Fibroblast of upper back skin (primary cell): ENCODE measurements at places on chromosomes 5 and 9.
A peak's percentile ranks its signal among the peaks of the same experiment; 100 is the strongest.

DNA sequence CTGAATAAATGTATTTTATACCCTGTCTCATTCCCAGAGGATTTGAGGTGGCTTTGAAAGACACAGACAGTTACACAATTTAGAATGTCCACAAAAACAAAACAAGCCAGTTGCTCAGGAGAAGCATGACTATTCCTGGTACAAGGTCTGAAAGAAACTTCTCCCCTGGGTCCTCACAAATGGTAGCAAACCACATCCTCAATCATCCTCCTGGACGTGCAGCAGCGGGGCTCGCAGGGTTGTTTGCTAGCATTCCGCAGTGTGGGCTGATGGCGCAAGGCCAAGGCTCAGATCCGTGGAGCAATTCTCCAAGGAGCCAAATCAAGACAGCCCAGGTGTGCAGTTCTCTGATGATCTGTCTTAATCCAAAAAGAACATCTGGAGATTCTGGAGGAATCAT, 210.3 kb downstream of the ACTL7B start:
- DNase-seq = peak; percentile 90

GRCh38 chr5:173468821-173469251, 140.6 kb upstream of the STC2 start:
- DNase-seq = no peak

GRCh38 chr5:24141046-24141445, 503.7 kb downstream of the CDH10 start:
- DNase-seq = peak; percentile 29

DNA sequence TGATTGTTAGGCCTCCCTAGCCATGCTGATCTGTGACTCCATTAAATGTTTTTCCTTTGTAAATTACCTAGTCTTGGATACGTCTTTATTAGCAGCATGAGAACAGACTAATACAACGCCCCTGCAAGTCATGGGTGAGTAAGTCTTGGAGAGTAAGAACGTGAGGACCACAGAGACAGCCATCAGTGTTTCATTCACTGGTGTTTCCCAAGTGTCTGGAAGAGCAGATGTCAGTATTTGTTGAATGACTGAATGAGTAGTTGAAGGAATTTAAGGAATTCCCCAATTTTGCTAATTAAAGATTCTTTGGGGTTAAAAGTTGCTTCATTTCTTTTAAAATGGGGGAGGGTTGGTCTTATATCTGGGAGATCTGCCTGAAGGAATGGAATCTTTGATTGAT, 178.8 kb downstream of the TRIO start:
- DNase-seq = peak; percentile 22
